Hematopoietic multipotent progenitor cell treated with erythropoietin and hydrocortisone succinate and interleukin-3 and kit ligand, for 17 days (in vitro differentiated cells): ENCODE measurements at places on chromosomes 12 and 14.

DNA sequence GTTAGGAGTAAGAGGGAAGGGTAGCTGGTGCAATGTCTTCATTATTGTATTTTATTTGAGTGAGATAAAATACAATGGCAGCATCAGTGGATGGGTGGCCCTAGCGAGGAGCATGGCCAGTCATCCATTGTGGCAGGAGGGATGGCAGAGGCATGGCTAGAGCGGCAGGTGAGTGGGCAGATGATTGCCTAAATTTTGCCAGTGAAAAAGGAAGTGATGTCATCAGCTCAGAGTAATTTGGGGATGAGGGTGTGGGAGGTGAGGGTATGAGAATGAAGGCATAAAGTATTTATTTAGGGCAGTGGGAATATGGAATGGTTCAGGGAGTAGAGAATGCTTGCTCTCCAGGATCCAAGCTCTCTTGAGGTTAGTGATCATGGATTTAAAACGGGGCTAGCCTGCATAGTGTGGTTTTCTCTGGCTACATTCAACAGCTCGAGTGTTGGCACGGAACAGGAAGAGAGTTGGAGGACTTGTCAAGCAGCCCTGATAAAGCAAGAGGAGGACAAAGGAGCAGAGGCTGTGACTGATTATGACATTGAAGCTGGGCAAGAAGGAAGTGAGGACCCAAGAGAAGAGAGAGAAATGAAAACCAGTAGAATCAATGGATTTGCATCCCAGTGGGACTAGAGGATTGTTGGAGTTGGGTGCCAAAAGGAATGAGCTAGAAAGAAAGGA, 18.7 kb upstream of the SERPINA6 start:
- no peak for DNase-seq

DNA sequence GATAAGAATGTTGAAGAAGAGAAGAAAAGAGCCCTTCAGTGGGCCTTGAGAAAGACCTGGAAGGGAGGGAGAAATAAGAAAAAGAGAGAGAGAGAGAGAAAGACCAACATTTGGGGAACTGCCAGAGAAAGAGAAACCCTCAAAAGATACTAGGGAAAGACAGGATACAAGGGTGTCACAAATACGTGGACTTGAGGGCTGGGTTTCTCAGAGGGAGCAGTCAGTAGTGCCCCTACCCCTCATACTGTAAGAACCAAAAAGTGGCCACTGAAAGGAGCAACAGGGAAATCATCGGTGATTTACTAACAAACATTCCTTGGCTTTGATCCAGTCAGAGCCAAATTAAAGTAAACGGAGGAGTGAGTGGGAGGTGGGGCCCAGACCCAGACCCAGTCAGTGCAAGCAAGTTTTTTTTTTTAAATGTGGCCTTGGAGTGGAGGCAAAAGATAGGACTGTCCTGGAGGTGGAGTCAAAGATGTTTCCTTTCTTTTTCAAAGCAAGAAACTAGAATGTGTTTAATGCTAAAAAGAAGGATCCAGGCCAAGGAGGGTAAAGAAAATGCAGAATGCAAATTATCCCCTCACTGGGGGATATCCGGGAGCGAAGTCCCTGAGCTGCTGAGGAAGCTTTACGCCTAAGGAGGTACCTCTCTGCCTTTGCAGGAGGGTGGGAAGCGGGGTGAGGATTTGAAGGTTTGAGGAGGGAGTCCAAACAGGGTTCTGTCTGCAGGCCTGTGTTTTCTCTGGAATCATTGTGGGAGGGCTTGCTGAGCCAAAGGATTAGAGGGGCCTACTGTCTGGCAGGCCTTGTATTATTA, 143.5 kb upstream of the AMIGO2 start:
- DNase-seq, result no peak

DNA sequence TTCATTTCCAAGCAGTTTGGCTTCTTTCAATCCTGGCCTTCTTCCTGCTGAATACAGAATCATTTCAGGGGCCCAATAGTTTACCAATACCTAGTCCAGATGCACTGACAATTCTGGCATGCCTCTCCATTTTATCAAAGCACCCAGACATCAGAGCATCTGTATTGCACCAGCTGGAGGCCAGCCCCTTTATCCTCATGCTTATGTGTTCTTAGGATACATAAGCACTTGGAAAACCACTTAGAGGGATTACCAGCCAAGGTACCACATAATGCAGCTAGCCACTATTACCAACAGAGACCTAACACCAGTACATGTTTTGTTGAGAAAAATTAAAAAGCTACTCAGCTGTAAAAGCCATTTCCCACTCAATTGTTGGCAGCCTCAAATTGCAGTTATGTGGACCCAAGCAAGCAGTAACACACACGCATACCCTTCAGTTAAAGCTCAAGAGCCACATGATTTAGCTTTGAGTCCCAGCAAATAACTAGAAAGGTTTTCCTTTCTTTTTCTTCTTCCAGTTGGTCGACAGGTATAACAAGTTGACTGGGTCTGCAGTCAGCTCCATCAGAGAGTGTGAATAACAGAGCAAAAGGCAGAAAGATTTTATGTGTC, 263.8 kb downstream of the DIO2 start:
- DNase-seq, result no peak

DNA sequence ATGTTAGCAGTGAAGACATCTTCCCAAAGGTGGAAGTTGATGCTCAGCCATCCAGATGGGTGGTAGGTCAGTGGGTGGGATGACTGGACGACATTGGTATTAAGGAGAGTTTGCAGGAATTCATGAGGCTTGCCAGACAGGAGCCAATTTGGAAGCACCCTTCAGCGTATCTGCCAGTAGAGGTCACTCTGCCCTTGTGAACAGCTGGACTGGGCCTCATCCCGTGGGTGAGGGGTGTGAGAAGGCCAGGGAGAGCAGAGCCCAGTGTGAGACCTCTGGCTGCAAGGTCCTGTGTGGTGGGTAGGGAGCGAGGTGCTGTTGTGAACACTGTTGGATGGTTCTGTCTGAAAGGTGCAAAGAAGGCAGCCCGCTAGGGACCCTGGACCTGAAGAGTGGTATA, 37.7 kb downstream of the SLC5A8 start:
- no peak for DNase-seq

- no peak for DNase-seq
Measured at GRCh38 chr14:41663473-41663850, 56.8 kb downstream of the LRFN5 start.

- no peak for DNase-seq
Measured at GRCh38 chr12:84842406-84843013, 70.1 kb downstream of the SLC6A15 start.

GRCh38 chr12:9134981-9135628, 19.4 kb upstream of the A2M start:
- DNase-seq, result no peak

GRCh38 chr14:97824218-97824617, 1027.0 kb downstream of the VRK1 start:
- no peak for DNase-seq

DNA sequence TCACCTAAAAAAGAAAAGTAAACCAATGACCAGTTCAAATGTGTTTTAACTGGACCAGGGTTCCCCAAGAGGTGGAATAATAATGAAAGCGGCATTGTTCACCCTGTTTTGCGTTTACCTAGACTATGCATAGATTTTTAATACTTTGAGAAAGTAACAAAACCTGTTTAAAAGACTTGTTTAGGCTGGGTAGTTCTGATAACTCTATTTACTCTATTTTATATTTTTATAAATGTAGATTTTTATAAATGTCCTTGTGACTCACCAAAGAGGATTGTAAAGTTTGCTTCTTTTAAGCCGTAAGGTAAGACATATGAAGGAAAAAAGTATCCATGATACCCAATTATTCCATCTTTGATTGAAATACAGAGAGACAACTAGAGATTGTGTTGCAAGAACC, 288.0 kb upstream of the NPAS3 start:
- DNase-seq, result no peak

DNA sequence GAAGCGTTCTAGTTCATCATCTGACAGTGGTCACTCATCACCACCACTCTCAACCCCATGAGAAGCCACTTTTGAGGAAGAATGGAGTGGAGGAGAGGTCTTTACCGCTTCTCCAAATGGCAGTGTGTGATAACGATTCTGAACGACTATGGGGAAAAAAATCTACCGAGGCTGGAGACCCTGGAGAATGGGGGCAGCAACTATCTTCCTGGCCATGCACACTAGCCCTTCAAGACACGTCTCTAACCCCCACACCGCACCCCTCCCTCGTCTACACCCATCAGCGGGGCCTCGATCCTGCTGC, 365 bp downstream of the ING4 start:
- no peak for DNase-seq

DNA sequence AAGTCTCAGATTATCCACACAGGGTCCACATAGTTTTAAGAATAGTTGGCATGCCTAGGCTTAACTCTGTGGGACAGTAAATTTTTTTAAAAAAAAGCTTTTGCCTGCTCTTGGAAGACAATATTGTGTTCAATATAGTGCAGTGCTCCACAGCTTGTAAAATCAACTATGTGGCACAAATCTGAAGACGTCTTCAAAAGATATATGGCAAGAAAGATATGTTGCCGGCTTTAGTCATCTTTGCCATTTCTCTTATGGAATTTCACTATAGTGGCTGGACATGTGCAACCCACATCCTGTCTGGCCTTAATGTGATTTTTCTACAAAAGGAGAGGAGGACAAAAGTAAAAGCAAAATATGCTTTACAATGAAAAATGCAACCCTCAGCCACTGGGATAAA, 90.5 kb downstream of the MGST1 start:
- DNase-seq, result no peak

DNA sequence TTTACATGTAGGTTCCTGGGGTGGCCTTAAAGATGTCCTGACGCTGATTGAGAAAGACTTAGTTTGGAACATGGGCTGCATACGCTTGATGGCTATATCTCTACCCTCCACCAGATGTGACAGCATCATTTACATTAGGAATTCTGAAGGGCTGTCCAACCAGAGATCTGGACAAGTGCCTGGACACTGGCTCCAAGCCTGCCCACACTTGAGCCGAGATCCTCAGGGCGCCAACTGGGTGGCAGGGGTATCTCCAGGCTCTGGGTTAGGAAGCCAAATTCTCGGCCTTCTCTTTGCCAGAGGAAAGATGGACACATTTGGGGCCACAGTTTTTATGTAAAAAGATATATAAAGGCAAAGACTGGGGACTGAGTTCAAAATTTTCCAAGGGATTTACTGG, 246.3 kb downstream of the NTF3 start:
- DNase-seq, result no peak

DNA sequence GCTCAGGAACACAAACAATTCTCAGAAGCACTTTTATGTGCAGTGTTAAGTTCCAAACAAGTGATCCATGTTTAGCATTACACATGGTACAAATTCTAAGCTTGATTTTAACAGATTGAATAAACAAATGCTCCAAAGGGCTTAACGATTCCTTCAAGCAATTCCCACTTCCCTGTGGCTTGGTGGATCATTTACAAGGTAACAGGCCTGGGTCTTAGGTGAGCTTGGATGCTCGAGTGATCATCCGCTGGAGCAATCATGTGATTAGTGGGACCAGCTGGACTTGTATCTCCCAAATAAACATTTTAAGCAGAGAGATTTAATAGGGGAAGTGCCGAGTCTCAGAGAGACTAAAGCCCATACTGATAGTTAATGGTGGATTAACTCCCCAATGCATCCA, 70.7 kb downstream of the CALM1 start:
- no peak for DNase-seq

- DNase-seq, result no peak
Measured at GRCh38 chr12:41365653-41366171, 177.6 kb downstream of the PDZRN4 start.
